ENCODE measurements at places on chromosomes 1 and 21.

- DNase-seq: no peak
These were observed 9.2 kb upstream of the PLEKHG5 start for GRCh38 chr1:6500544-6501278.

GRCh38 chr1:158227904-158228623, 26.2 kb upstream of the CD1A start:
- no peak for DNase-seq

GRCh38 chr1:8283058-8283884, 34.6 kb upstream of the SLC45A1 start:
- no peak for DNase-seq

- no peak for DNase-seq
These were observed at the start of gene RAB42 for GRCh38 chr1:28591708-28592320. Gene RAB42 (plus strand): TSS chr1:28592265. CDS start chr1:28592512, 247 bp downstream.

DNA sequence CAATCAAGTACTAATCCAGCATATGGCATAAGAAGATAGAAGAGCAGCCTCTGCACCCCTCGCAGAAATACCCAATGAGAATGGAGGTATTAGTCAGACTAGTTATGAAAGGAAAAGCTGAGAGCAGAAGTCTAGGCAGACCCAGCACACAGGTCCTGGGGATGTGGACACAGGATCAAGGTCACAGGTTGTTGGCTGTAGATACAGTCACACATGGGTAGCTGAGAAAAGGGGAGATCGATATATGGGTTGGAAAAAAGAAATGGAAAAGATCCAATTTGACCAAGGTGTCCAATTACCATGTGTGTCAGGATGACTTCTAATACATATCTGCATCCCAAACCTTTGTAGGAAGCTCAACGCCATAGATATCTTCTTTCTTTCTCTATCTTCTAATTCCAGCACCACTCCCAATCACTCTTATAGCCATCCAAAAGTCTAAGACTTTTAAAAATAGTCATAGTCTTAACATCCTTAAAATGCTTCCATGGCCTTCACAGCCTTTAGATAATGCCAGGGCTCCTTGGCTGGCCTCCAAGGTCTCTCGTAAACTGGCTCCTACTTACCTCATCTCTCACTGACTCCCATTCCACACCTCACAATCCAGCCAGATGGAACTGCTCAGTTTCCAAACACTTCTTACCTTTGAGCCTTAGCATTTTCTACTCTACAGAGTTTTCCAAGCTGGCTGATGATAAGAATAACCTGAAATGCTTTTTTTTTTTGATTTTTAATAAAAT, 8.3 kb upstream of the ZC3H11B start:
- no peak for DNase-seq

GRCh38 chr21:43286196-43286595, 117.4 kb downstream of the CRYAA start:
- no peak for DNase-seq

DNA sequence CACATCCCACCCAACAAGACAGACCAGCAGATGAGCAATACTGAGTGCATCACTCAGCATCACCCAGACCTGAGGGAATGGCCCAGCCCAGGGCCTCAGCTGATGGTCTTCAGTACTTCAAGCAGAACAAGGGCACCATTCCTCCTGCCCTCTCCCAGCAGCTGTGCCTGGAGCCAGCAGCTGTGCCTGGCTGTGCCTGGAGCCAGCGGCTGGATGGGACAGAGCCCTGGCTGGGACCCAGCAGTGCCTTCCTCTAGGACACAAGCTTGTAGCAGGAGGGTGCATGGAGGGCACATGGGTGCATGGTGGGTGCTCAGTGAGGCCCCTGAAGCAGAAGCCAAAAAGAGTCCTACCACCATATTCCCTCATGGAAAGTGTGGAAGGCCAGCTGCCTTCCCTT, 583.8 kb downstream of the NPHP4 start:
- DNase-seq: no peak

DNA sequence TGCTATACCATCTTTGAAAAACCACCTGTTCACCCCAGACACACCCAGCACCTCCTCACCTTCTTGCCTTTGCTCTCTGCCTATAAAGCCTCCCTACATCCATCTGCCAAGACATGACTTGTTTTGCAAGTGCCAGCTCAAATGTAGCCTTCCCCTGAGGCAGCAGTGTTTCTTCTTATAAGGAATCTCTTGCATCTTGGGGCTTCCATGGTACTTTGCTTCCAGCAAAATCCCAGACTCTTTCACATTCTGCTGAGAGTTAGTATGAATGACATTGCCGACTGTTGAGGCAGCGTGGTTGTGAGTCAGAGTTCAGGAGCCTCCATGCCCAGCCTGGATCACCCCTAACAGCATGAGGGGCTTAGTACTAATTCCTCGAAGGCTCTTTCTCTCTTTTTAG, 217.4 kb upstream of the RUNX1 start:
- no peak for DNase-seq

GRCh38 chr1:210618369-210618768, 289.7 kb downstream of the HHAT start:
- DNase-seq: no peak

DNA sequence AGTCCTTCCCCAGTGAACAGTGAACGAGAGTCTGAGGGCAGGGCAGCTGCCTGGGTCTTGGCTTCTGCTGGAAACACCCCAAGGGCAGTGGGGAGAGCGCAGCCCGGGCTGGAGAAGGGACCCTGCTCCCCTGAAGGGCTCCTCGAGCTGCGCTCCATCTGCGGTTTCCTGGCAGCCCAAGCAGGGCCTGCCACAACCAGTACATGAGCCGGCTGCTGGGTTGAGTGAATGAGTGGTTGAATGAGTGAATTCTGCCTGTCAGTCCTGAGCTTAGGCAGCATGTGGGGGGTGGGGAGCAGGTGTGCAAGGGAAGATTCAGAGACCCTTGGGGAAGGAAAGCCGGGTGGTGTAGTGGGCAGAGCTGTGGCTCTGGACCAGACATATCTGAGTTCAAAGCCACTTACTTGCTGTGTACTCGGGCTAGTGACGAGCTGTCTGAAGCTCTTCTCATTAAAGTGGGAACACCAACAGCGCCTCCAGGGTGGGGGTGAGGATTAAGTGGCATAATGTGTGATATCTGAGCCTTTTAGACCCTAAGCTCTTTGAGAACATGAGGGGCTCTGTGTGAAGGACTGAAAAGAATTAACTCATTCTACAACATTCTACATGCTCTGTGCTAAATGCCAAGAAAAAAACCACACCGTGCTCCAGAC, 3.7 kb downstream of the OPRD1 start:
- no peak for DNase-seq

DNA sequence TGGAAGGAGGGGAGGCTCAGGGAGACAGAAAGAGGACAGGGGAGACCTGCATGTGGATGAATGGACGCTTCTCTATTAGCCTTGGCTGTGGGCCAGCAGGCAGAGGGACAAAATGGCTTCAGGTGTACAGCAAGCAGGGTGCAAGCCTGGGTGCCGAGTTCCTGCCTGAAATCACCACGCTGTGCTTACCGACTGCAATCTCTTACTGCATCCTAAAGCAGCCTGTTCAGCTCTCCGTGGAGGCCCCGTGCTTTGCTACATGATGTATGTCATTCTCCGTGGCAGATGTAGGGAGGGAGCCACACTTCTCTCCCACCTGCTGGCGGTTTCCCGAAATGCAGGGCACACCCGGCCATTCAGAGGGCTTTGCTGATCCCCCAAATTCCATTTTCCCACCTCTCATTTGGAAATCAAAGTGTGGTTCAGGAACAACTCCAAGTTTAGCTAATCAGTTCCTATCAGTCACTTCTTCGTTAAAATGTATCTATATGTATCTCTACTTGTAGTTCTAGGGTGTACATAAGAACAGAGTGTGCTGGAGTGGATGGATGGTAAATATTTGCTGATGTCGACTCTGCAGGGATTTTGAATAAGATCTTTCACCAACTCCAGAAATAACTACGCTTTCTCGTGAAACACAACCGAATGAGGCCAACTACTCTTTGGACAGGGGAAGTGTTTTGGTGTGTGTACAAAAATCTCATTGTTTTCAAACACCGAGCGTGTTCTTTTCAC, 122.3 kb upstream of the BACE2 start:
- peak; percentile 48 for DNase-seq

- no peak for DNase-seq
These were observed 18.0 kb upstream of the SPRR2G start for GRCh38 chr1:153168686-153169085.

- no peak for DNase-seq
These were observed 35.5 kb downstream of the SETD4 start for GRCh38 chr21:36024782-36025181.

DNA sequence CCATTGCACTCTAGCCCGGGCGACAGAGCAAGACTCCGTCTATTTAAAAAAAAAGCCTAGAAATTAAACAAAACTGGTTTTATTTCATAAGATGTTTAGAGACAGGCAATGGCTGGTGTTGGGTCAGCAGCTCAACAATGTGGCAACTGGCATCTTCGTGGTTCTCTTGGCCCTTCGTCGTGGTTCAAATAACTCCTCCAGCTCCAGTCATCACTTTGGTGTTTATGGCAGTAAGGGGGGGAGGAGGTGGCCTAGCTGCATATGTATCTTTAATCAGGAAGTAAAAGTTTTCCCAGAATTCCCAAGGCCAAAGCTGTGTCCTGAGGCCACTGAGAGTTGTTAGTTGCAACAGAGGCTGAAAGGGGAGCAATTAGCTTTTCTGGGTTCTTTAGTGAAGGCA, 13.0 kb upstream of the LTN1 start:
- DNase-seq: no peak

- no peak for DNase-seq
These were observed 4.4 kb downstream of the ST7L start for GRCh38 chr1:112614460-112615065.

- DNase-seq: no peak
These were observed 16.5 kb upstream of the CD53 start for GRCh38 chr1:110856410-110856809.

GRCh38 chr21:26736449-26736848, 108.8 kb downstream of the ADAMTS1 start:
- no peak for DNase-seq

DNA sequence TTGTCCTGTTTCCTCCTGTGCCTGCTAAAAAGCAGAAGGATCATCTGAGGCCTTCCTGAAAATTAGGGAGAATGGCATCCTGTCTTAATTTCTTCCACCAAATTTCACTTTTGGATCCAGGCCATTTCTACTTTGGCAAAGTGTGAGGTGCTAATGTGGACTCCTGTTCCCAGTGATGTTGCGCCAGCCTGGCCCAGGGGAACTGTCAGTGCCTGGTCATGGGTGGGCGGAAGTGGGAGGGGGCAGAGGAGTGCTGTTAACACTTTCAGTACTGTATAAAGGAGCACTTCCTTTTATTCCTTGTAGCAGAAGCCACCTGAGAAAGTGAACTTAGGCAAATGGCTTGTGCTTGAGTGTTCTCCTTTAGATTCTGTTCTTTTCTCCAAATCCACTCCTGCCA, 19.9 kb downstream of the ELAPOR1 start:
- no peak for DNase-seq

DNA sequence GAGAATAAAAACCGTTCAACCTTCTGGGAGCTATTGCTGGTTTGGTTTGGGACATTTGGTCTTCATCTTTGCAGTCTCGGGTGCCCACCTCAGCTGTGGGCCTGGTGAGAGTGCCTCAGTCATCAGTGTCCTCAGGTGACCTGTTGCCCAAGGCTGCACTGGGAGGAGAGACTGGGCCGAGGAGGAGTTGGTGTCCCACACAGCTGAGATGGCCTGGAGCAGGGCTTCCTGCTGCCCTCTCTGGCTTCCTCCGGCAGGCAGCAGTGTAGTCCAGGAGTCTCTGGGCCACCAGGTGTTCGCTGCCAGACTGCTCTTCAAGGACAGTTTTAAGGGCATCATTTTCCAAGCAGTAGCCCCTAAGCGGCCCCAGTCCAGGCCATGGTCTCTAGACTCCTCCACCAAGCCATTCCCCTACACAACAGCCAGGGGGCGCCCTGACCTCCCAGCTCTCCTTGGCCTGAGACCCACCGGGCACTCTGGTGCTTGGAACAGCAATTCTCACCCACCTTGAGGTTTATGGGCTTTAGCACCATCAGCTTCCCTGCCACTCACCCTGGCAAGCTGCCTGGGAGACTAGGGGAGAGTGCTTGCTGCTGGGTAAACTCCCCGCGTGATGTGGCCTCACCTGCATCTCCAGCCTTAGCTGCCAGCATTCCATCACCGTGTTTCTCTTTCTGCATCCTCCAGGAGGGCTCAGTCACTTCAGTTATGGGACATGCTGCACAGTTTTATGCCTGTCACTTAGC, 9.1 kb upstream of the SYTL1 start:
- peak; percentile 21 for DNase-seq

DNA sequence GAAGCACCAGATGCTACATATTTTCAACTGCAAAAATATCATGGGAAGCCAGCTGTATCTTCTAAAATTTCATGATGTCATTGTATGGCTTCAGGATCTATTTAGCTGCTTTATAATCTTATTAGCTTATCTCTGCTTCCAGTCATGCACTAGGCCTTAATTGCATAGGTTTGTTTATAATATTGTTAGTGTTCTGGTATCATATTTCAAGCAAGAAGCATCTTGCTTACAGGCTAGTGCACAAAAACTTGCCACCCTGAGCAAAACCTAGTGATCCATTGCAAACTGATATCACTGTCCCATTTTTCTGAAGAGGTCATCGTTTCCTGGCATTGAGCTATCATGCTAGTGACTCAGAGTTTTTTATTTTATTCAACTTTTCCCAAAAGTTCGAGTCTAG, 15.7 kb upstream of the NRIP1 start:
- peak; percentile 93 for DNase-seq

DNA sequence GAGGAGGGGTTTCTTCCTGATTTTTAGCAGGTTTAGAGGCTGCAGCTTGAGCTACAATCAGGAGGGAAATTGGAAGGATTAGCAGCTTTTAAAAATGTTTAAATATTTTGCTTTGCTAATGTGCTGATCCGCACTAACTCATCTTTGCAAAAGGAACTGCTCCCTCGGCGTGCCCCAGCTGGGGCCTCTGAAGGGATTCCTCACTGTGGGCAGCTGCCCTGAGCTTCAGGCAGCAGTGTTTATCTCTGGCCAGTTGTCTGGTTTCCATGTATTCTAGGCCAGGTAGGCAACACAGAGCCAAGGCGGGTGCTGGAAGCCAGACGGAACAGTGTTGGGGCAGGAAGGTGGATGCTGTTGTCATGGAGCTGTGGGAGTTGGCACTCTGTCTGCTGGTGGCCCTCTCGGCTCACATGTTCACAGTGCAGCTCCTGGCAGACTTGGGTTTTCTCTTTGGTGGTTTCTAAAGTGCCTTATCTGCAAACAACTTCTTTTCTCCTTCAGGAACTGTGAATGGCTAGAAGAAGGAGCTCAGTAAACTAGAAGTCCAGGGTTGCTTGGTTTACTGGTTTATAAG, 18.9 kb downstream of the NECAP2 start:
- DNase-seq: no peak

DNA sequence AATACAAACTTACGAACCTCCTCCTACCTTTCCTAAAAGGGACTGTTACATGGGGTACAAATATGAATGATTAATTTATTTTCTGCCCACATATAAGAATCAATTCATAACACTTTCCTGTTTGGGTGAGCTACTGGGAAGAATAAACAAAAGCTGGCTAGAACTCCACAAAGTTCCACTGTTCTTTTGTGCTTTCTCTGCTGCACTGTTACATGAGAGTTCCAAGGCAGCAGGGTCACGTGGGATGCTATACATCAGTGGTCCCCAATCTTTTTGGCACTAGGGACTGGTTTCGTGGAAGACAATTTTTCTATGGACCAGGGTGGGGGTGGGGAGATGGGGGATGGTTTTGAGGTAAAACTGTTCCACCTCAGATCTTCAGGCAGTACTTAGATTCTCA, 2.2 kb upstream of the ANGPTL7 start:
- DNase-seq: no peak

Data from SK-N-DZ (cell line).